ENCODE measurements at places on chromosomes 1 and 21.

- H3K36me3 ChIP-seq = no peaks in the 10 kb centered on the region
- no peak for DNase-seq
- peaks cover 35% of the 10 kb centered on the region for H3K4me1 ChIP-seq
These were observed 46.8 kb upstream of the PSEN2 start for GRCh38 chr1:226823643-226824042.

DNA sequence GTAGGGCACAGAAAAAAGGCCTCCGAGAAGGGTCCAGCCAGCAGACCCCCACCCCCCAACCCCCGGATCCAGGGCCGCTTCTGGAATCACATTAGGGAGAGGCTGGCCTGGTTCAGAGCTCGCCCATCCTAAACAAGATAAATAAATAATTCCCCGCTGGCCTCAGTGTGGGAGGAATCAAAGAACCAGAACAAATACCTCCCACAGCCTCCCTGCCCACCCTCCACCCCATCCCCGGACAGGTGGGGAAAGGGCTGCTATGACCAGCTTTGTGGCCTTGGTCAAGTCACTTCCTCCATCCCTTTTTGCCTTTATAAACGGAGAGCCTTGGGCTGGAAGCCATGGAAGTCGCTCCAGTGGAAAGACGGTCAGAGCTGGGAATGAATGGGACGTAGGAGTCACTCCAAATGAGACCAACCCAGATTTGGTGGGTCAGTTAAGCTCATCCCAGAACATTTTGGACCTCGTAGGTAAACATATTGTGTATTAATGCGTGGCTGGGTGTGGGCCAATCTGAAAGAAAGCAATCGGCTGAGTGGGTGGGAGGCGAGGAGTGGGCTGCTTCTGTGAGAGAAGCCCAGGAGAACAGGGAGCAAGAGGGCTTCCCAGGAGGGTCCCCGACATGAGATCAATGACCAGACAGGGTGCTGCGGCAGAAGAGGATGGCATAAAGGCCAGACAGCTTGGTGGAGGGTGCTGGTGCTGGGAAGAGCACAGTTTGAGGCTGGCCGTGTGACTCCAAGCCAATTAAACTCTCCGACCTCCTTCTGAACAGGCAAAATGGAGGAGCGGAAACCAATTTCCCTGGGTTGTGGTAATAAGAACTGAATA lies 63.3 kb downstream of the MEF2D start:
- no peak overlapping the region for H3K27ac ChIP-seq
- peaks cover 54% of the 10 kb centered on the region for H3K27me3 ChIP-seq
- peaks cover 18% of the 10 kb centered on the region for H3K4me1 ChIP-seq
- no peak overlapping the region for H3K4me3 ChIP-seq
- no peak for DNase-seq
- no peaks in the 10 kb centered on the region for H3K36me3 ChIP-seq

- H3K4me3 ChIP-seq = peak within 1 kb of the TSS; percentile 48
- peak within 1 kb of the TSS; percentile 77 for H3K27ac ChIP-seq
- DNase-seq = no peak
These were observed at the start of gene B3GALT2 for GRCh38 chr1:193185901-193186731. Gene B3GALT2 (minus strand): TSS chr1:193186613. CDS start chr1:193181562, 5,051 bp downstream.

DNA sequence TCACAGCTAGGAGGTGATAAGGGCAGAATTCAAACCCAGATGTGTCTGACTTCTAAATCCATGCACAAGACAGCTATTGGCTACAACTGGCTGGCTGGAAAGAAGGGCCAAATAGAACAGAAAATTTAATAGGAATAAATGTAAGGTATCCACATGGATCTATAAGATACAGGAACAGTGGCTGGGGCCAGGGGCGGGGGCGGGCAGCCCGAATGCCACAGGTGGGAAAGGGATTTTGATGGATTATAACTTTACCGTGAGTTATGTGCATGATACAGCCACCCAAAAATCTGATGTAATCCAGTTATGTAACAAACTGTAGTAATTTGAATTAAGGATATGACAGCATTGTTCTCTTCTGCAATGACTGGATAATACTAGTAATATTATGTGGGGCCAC lies 87.0 kb upstream of the COA6 start:
- no peaks in the 10 kb centered on the region for H3K27me3 ChIP-seq
- DNase-seq = no peak
- H3K4me1 ChIP-seq = no peaks in the 10 kb centered on the region
- no peak overlapping the region for H3K27ac ChIP-seq
- H3K36me3 ChIP-seq = no peaks in the 10 kb centered on the region
- H3K4me3 ChIP-seq = no peak overlapping the region

DNA sequence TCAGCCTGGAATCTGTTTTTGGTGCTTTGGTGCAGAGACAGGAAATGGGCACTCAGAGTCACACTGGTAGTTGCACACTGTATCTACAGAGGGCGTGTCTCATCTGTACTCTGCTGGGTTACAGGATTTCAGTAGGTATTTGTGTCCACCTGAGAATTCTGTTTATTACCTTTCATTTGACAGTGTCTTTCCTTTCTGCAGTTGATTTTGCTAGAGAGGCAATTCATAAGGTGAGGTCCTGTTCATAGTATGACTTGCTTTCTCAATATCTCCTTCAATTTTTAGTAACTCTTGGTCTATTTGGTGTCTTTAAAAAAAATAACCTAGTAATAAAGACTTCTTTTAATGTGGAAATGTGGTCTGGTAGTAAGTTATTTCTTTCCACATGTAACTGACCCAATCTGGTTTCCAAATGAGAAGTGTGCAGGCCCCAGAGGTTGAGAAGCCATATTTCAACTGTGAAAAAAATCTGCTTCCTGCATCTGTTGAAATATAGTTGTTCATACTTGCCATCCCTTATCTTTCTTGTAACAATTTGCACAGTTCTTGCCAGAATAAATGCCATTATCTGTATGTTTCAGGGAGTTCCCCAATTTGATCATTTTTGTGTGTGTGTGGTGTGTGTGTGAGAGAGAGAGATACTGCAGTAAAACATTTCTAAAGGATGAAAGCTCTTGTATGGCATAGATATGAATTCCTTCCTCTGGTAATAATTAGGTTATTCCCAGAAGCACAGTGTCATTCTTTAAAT lies 78.4 kb upstream of the DNAJC6 start:
- DNase-seq = no peak
- no peaks in the 10 kb centered on the region for H3K36me3 ChIP-seq
- no peak overlapping the region for H3K27ac ChIP-seq
- no peaks in the 10 kb centered on the region for H3K4me1 ChIP-seq
- no peak overlapping the region for H3K4me3 ChIP-seq

Measured in right atrium auricular region (tissue), 2 donors.